ENCODE measurements at places on chromosomes 13 and 19.

DNA sequence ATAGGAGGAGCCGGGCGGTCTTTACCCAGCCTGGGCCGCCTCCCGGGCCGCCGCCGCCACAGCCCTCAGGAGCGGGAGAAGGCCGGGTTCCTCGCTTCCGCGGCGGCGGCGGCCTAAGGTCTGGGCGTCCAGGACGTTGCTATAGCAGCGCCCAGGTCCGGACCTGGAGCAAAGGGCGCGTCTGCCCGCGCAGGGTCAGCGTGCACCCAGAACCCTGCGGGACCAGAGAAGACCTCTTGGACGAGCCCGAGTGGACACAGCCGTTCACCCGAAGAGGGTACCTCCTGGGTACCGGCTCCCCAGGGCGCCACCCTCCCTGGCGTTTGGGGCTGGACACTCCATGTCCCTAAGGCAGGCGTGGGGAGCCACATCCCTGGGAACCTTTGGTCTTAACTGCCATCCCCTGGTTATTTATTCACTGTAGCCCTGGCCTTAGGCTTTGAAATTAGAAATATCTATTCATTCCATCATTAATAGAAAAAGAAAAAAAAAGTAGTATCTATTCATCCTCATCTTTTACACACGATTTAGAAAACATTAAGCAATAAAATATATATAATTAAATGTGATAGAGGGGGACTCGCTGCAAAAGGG lies 2.4 kb downstream of the DZIP1 start:
- DNase-seq: peak; percentile 40

- no peak for DNase-seq
Observed at GRCh38 chr19:1266129-1266915, 2.8 kb upstream of the CIRBP start.

- no peak for DNase-seq
Observed at GRCh38 chr13:72204291-72204690, 337.3 kb upstream of the DACH1 start.

DNA sequence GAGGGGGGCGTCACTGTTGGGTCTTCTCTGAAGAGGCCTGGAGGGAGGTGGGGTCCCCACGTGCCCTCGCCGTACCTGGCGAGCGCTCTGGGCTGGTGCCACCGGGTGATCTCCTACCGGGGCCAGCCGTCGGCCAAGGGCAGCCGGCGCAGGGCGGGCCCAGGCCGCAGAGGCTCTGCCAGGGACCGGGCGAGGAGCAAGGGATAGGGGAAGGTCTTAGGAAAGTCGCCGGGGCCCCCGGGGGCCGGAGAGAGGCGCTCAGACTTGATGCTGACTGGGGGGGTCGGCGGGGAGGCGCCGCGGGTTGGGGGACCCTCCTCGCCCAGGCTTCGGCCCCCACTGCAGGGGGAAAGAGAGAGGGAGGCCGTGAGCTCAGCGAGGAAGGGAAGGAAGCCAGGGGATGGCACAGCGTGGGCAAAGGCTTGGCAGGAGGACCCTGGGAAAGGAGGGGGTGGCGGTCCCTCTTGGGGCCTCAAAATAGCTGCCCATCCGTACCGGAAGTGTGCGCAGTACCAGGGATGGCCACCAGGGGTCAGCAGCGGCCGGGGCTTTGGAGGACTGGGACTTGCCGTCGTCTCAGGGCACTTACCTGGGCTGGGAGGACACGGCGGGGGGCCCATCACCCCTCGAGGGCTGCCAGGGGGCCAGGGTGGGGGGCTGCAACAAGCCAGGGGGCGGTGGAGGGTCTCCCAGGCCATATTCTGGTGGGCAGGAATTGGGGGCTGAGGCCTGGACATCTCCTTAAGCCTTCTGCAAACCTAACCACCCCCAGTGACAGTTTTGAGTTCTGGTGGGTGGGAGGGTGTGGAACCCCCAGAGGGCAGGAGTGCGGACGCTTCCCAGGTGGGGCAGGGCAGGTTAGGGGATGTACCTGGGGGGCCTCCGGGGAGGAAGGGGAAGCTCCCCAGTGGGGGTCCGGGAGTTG lies 7.7 kb upstream of the TMEM161A start:
- DNase-seq: no peak

GRCh38 chr13:90281709-90282108 lies 1065.8 kb upstream of the MIR17HG start:
- DNase-seq: no peak

GRCh38 chr19:27776524-27776923 lies 1436.4 kb downstream of the UQCRFS1 start:
- no peak for DNase-seq

DNA sequence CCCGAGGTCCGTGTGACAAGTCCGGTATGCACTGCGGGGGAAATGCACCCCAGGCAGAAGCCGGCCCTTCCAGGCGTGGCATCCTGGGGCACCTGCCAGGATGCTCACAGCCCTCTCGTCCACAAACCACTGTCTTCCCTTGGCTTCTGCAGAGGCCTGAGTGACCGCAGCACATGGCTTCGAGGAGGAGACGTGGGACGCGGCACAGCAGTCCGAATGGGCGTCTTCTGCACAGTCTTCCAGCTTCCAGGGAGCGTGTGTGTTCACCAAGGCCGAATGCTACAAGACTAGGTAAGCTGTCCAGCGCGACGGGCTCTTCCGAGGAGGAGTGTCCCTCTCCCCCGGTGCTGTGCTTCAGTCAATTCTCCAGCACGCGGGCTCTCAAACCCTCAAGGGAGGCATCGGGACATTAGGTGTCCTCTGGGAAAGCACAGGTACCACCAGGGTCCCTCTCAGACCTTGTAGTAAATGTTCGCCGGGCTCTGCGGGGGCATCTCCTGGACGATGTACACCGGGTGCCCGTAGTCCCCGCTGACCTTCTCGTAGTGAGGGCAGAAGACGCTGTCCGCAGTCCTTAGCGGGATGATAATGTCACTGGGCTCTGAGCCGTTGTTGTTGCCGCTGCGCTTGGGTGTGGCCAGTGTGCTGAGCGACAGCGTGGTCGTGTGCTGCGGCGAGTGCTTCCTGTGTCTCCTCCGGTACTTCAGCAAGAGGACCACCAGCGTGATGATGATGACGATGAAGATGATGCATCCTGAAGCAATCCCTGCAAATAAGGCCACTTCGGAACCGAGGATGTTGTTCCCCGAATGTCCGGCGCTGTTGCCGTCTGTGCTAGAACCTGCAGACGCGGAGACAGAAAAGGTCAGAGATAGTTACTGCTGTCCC lies 42.6 kb downstream of the EFNB2 start:
- no peak for DNase-seq

DNA sequence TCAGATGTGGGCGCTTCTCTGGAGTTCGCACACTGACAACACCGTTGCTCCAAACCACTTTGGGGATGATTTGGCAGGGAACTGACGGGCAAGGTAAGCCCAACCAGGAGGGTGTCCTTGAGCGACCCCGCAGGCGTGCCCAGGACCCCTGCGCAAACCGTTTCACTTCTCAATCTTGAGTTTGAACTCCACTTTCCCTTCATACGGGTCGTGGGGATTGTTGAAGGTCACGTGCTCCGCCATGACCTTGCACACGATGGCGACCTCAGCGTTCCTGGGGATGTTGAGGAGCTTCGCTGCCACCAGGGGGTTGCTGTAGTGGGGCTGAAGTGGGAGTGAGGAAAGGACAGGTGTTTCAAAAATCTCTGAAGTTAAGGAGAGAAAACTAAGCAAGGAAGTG lies 8.8 kb downstream of the ATP4B start:
- no peak for DNase-seq

- no peak for DNase-seq
Observed at GRCh38 chr19:31372246-31372781, 23.1 kb upstream of the TSHZ3 start.

- no peak for DNase-seq
Observed at GRCh38 chr19:2942928-2943640, 1.7 kb downstream of the ZNF77 start.

- peak; percentile 51 for DNase-seq
Observed at GRCh38 chr19:36032251-36033104, at the start of gene CLIP3. CLIP3 (minus strand) TSS chr19:36032873; CDS start chr19:36032357, 516 bp downstream.

GRCh38 chr13:98044301-98044700 lies 90.8 kb downstream of the IPO5 start:
- DNase-seq: no peak

- DNase-seq: no peak
Observed at GRCh38 chr13:26548205-26548765, 9.2 kb upstream of the WASF3 start.

- DNase-seq: no peak
Observed at GRCh38 chr19:4816202-4816949, 15.1 kb downstream of the TICAM1 start.

DNA sequence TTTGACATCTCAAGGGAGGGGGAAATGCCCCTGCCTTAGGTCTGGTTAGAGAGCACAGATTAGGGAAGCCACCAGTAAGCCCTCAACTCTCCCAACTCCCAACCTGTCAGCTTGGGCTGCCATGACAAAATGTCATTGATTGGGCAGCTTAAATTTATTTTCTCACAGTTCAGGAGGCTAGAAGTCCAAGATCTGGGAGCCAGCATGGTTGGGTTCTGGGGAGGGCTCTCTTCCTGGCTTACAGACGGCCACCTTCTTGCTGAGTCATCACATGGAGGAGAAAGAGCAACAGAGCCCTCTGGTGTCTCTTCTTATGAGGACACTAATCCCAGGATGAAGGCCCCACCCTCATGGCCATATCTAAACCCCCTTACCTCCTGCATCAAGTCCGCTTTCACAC lies 24.2 kb downstream of the C19orf12 start:
- DNase-seq: no peak

GRCh38 chr13:68234274-68234673 lies 1004.1 kb upstream of the PCDH9 start:
- DNase-seq: no peak

DNA sequence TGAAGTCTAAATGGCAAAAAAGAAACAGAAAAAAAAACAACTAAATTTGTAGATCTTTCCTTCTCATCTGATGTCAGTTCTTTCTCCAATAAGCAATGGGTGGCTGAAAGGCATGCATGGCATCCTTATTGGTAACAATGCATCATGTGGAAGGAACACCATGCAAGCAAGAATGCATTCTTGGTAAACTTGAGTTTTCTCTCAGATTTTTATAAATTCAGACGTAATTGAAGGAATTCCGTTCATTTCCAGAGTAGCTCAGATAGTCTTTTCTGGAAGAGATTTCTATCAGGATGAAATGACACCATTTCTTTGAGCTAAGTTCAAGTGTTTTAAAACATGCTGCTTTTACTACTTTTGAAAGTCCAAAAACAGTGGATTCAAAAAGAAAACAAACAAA lies 373.0 kb downstream of the COG6 start:
- DNase-seq: no peak

GRCh38 chr13:28819735-28820098 lies 422 bp upstream of the MTUS2 start:
- DNase-seq: peak; percentile 28

GRCh38 chr13:105538346-105538745 lies 997.1 kb downstream of the EFNB2 start:
- no peak for DNase-seq

DNA sequence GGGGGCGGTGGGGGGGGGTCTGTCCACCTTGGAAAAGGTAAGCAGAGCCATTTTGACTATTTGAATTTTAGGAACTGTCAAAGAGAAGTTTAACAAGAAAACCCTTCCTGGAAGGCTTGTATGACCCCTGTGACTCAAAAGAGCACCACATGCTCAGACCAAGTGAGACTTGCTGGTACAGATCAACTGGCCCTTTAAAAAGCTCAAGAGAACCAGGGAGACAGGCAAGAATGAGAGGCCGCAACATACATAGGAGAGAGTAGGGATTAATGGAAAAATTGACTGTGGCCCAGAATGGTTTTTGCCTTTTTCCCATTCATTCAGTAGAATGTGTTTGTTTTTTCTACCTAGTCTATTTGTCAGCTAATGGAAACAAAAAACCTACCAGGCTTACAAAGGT lies 26.2 kb upstream of the ATP8A2 start:
- DNase-seq: no peak

DNA sequence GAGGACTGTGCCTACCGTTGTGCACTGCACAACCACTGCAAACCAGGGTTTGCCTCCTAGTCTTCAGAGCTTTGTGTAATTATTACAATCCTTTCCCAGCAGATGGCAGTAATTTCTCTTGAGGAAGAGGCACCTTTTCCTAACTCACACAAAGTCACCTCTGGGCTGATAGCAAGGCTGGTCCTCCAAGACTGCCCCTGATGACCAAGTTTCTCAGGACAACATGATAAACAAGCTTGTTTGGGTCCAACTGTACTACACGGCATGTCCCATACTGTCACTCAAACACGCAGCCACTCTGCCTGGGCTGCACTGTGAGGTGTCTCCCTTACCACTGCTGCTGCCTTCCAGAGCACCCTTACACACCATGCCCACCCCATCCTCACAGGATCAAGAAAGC lies 39.3 kb downstream of the RFXAP start:
- DNase-seq: no peak

GRCh38 chr19:56905631-56906150 lies 65.2 kb upstream of the PEG3 start:
- no peak for DNase-seq

- no peak for DNase-seq
Observed at GRCh38 chr19:30428844-30429243, 56.7 kb downstream of the ZNF536 start.

- DNase-seq: peak; percentile 82
Observed at GRCh38 chr19:11530432-11530831, 1.5 kb upstream of the ECSIT start.

DNA sequence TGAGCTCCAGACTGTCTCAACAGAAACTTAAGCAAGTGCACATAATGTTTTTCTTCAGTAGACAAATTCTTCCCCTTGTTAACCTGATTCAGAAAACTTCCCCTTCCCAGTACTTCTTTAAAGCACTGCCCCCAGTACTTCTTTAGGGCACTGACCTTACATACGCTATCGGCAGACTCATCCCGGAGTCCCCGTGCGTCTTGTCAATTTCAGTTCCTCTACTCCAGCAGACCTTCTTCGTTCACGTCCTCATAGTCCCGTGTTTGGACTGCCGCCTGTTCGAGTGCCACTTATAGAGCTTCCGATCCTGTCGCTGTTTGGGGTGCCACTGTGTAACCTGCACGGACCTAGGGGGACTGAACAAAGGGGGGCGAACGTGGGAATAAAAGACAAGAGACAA lies 29.0 kb downstream of the ZNF627 start:
- DNase-seq: no peak

DNA sequence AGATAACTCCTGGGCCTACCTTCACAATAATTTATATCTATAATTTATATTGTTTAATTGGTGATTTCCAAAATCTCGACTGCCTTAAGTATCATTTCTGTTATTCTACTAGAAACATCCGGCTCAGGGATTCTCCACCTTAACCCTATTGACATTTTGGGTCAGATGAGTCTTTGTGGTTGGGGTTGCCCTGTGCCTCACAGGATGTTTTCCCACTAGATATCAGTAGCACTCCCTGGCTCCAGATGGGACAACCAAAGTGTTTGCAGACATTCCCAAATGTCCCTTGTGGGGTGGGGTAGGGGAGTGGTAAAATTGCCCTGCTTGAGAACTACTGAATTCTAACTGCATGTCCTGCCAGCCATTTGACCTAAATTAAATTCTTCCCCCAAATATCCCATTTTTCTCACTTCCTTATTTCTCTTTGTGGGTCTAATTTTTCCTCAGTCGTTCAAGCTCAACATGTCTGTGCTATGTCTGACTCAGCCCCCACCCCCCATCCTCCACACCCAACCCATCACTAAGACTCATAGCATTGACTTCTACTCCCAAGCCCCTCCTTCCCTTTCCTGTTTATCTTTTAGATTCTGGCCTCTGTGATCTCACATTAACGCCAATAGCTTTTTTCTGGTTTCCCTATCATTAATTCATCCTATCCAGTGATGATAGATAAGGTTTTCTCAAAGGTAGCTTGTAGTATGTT lies 545.1 kb downstream of the EFNB2 start:
- no peak for DNase-seq

- no peak for DNase-seq
Observed at GRCh38 chr19:18895038-18895823, 727 bp downstream of the CERS1 start.

Data from NCI-H510A (cell line).